ENCODE measurements at places on chromosomes 1 and 21. TPM values are rescaled to one million over a fixed set of nuclear protein-coding genes. Genes with fewer than 3 reads are reported as not detected.

DNA sequence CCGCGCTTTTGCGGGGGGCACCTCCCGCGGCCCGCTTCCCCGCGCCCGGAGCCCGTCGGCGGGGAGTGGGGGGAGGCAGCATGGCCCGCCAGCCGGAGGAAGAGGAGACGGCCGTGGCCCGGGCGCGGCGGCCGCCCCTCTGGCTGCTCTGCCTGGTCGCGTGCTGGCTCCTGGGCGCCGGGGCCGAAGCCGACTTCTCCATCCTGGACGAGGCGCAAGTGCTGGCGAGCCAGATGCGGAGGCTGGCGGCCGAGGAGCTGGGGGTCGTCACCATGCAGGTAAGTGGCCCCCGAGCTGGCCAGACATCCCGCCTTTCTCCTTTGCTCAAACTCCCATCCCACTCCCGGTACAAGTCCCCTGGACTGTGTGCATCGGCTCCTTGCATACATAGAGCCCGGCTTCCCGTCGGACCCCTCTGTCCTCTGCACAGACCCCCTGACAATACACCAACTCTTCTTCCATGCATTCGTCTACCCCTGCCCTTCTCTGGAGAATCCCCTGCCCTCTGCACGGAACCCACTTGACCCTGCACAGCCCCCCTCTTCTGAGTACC is 812 bp downstream of the CACHD1 start:
- DNase-seq: no peak

DNA sequence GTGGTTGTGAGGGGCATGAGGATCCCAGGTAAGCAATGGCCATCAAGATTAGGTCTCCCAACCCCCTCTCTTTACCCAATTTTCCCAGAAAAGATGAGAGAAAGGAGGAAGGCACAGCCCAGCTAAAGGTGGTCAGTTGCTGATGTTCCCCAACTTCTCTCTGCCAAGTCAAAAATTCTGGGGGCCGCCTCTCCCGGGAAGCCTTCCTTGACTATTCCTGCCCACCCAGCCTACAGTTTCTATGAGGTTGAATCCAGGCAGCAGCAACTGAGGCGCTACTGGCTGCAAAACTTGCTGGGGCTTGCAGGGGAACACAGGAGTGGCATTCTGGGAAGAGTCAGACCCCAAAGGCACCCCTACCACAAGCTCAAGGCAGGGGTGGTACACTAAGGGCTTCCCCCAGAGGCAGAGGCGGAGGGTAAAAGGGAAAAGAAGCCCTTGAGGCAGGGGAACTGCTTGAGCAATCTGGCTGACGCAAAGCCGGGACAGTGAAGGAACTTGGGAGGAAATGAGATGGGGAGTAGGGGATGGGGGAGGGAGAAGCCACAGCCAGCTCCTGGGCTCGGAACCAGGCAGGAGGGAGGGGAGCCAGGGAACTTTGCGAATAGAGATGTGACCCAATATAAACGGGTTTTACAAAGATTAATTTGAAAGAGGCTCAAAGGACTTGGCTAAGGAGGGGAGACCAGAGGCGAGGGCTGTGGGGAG is 31.2 kb downstream of the SDC3 start:
- no peak for DNase-seq

GRCh38 chr1:89170170-89171066 is 5.4 kb downstream of the GBP7 start:
- DNase-seq: no peak

DNA sequence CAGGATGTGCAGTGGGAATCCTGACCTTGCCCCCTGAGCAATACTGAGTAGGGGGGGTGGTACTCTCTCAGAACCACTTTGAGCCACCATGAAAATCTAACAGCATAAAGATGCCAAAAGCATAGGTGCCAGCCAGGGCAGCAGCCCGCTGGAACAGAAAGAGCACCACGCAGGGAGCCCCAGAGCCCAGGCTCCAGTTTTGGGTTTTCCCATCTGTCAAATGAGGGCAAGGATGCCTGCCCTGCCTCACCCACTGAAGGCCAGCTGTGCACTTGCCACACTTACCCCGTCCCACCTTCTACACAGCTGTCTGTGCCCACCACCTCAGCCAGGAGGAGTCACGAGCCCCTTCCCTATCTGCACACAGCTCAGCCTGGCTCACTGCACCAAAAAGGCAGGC is 20.8 kb downstream of the LRP8 start:
- DNase-seq: no peak

DNA sequence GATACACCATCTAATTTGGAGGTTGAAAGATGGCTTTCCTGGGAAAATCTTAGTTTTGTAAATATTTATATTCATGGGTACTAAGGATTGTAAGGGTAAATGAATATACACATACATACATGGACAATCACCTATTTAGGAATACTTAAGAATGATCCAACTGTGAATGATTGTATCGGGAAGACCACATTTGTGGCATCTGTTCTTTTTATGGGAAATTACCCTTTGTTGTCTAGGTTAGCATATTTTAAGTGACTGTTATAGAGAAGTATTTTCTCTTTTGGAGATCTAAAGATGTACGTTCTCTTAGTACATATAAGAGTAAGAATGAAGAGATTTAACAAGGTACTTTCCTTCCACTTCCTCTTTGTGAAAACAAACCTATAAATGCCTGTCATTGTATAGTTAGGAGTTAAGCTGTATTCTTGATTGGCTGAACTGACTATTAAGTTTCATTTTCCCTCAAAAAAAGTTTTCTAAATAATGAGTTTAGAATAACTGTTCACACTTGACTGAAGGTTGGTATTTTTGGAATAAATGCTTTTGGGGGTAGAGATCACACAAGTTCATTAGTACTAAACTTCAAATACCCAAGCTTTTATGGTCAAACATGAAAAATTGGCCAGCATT is 26.7 kb downstream of the SNX7 start:
- DNase-seq: no peak

C21orf91 gene
- total RNA-seq: 56.4 TPM

XCL2 gene
- total RNA-seq: not detected

VHLL gene
- total RNA-seq: not detected

Measured in naive thymus-derived CD8-positive, alpha-beta T cell (primary cell).